Activated CD4-positive, alpha-beta T cell treated with anti-CD3 and anti-CD28 coated beads, Interleukin-2, amount 10 ng/mL, durations not matched to agents 7 days and 5 days (primary cell): ENCODE measurements at places on chromosomes 16 and 17. TPM values are rescaled to one million over a fixed set of nuclear protein-coding genes. Genes with fewer than 3 reads are reported as not detected.

DNA sequence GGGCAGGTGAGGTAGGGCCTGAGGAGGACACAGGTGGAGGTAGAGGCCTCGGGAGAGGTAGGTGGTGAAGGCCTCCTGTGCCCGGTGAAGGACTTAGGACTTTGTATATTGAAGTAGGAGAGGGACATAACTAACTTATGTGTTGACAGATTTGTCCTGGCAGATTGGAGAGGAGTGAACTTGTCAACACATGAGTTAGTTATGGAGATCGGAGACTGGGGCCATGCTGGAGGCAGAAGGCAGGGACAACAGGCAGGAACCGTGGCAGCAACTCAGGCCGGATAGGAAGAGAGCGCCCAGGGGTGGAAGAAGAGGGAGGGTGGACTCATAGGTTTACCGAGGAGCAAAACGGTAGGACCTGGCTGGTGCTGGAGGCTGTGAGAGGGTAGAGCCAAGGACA is 18.4 kb downstream of the GLP2R start:
- H3K27me3 ChIP-seq = no peaks in the 10 kb centered on the region
- no peak overlapping the region for H3K27ac ChIP-seq
- no peak for DNase-seq
- H3K36me3 ChIP-seq = no peaks in the 10 kb centered on the region
- no peaks in the 10 kb centered on the region for H3K4me1 ChIP-seq

- peak overlapping the region; percentile 81 for H3K27ac ChIP-seq
- H3K36me3 ChIP-seq = peaks cover 41% of the 10 kb centered on the region
- peak overlapping the region; percentile 8 for H3K4me3 ChIP-seq
- peaks cover 15% of the 10 kb centered on the region for H3K4me1 ChIP-seq
- no peaks in the 10 kb centered on the region for H3K27me3 ChIP-seq
These were observed 44.1 kb downstream of the CRLF3 start for GRCh38 chr17:30780343-30780742.

GRCh38 chr17:46194393-46195216 is 1.4 kb upstream of the KANSL1 start:
- H3K36me3 ChIP-seq = peaks cover 29% of the 10 kb centered on the region
- peak overlapping the region; percentile 74 for H3K4me3 ChIP-seq
- H3K4me1 ChIP-seq = peaks cover 49% of the 10 kb centered on the region
- peak; percentile 82 for DNase-seq

- peaks cover 66% of the 10 kb centered on the region for H3K4me1 ChIP-seq
- H3K4me3 ChIP-seq = peak overlapping the region; percentile 57
- no peaks in the 10 kb centered on the region for H3K27me3 ChIP-seq
These were observed 5.8 kb downstream of the TRIM25 start for GRCh38 chr17:56908001-56908542.

GRCh38 chr17:57684711-57685498 is 60.2 kb downstream of the CCDC182 start:
- H3K36me3 ChIP-seq = no peaks in the 10 kb centered on the region
- DNase-seq = no peak

GRCh38 chr16:88489163-88489741 is 36.2 kb downstream of the ZFPM1 start:
- no peak overlapping the region for H3K4me3 ChIP-seq
- no peak for DNase-seq
- H3K27me3 ChIP-seq = no peaks in the 10 kb centered on the region
- no peak overlapping the region for H3K27ac ChIP-seq

DNA sequence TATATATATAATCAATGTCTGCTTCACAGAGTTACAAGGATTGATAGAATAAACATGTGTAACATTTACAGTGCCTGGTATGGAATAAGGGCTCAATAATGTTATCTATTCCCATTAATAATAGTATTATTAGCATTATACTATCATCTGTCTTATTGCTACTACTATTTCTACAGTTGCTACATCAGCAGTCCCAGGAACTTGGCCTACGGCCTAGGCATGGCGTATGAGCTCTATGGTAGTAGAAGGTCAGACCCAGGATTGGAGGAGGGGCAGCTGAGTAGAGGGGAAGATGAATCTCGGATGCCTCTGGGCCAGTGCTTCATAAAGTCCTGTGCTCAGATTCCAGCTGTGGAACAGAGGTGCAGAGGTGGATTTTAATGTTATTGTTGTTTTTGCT is 146.3 kb upstream of the TBX2 start:
- no peaks in the 10 kb centered on the region for H3K27me3 ChIP-seq
- no peaks in the 10 kb centered on the region for H3K36me3 ChIP-seq
- no peak overlapping the region for H3K4me3 ChIP-seq
- H3K4me1 ChIP-seq = peaks cover 14% of the 10 kb centered on the region
- no peak overlapping the region for H3K27ac ChIP-seq

DNA sequence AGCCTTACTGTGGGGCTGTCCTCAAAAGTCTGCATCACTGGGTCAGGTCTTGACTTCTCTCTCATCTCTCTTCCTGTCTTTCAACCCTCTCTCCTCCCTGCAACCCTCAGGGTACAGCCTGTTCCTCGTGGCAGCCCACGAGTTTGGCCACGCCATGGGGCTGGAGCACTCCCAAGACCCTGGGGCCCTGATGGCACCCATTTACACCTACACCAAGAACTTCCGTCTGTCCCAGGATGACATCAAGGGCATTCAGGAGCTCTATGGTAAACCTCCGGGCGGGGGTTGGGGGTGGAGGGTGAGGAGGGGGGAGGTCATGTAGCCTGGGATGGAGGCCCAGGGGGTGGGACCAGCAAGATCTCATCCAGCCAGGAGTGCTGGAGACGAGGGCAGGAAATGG is 12.7 kb downstream of the MMP2 start:
- no peak for DNase-seq
- no peaks in the 10 kb centered on the region for H3K27me3 ChIP-seq
- H3K36me3 ChIP-seq = no peaks in the 10 kb centered on the region
- H3K27ac ChIP-seq = no peak overlapping the region
- no peak overlapping the region for H3K4me3 ChIP-seq
- H3K4me1 ChIP-seq = no peaks in the 10 kb centered on the region

- DNase-seq = no peak
- peaks cover 28% of the 10 kb centered on the region for H3K4me1 ChIP-seq
- peak overlapping the region; percentile 69 for H3K4me3 ChIP-seq
- peak overlapping the region; percentile 48 for H3K27ac ChIP-seq
- H3K36me3 ChIP-seq = peaks cover 5% of the 10 kb centered on the region
- H3K27me3 ChIP-seq = peaks cover 11% of the 10 kb centered on the region
These were observed 861 bp downstream of the RAB11FIP3 start for GRCh38 chr16:426115-426905.

DNA sequence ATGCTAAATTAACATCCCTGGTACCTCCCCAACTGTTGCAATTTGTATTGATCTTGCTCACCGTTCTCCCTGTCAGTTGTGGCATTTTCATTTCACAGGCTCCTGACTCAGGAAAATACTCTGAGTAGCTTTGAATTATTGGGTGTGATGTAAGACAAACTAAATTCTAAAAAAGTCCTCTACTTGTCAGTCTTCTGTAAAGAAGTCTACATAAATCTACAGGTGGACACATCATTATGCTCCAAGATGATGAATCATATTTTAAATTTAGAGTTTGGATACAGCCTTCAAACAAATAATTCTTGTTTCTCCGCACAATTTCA is 47.2 kb downstream of the MARCHF10 start:
- H3K36me3 ChIP-seq = no peaks in the 10 kb centered on the region
- no peaks in the 10 kb centered on the region for H3K4me1 ChIP-seq
- no peak overlapping the region for H3K27ac ChIP-seq
- H3K27me3 ChIP-seq = peaks cover 20% of the 10 kb centered on the region
- H3K4me3 ChIP-seq = no peak overlapping the region

DNA sequence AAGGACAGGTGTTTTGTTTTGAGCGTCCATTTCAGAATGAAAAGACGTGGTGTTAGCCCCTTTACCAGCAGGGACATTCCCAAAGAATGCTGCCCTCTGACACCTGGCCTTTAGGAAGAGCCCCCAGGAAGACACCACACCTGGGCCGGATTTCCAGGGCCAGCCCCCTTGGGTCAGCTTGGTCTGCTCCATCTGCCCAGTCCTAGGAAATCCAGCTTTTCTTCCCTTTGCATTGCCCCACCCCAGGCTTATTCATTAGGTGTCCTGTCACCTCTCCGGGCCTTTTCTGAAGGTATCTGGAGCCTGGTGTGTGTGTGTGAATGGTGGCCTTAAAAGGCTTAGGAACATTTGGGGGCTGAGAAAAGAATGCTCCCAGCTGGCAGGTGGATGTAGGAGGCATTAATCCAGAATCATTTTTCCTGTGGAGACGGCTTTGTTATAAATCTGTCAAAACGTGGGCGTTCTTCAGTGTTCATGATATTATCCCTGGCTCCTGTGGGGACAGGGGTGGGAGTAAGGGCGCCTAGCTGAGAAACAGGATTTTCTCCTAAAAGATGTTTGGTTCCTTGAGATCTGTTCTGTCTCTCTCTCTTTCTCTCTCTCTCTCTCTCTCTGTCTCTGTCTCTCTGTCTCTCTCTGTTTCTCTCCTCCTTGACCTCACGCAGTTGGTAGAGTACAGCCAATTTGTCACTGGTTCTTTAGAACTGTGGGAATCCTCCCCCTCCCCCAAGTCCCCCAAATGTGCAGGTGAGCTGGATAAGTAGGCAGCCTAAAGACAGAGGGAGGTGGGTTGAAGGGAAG is 84.0 kb downstream of the NTN1 start:
- no peaks in the 10 kb centered on the region for H3K4me1 ChIP-seq
- H3K27ac ChIP-seq = no peak overlapping the region
- H3K4me3 ChIP-seq = no peak overlapping the region
- no peaks in the 10 kb centered on the region for H3K27me3 ChIP-seq
- no peak for DNase-seq

- H3K36me3 ChIP-seq = peaks cover 54% of the 10 kb centered on the region
- H3K4me1 ChIP-seq = peaks cover 72% of the 10 kb centered on the region
- no peak for DNase-seq
- no peaks in the 10 kb centered on the region for H3K27me3 ChIP-seq
These were observed 2.6 kb downstream of the ARHGAP17 start for GRCh38 chr16:25012525-25012991.

- DNase-seq = no peak
- no peak overlapping the region for H3K4me3 ChIP-seq
- H3K36me3 ChIP-seq = no peaks in the 10 kb centered on the region
These were observed 16.0 kb upstream of the LHX1 start for GRCh38 chr17:36921095-36921851.

DNA sequence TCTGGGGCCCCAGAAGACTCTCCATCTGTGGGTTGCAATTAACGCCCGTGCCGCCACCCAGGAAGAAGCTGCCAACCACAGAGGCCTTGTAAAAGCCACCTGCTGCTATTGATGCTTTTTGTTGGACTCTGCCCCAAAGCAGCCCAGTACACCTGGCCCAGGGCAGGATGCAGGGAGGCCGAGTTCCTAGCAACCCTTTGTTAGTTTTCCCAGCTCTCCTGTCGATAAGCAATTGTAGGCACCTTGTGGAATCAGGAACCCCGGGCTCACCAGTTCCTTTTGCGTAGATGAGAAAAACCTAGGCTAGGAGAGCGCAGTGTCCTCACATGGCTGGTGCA is 103.3 kb downstream of the ABCC6 start:
- no peak overlapping the region for H3K4me3 ChIP-seq
- no peak overlapping the region for H3K27ac ChIP-seq
- peaks cover 93% of the 10 kb centered on the region for H3K36me3 ChIP-seq
- no peak for DNase-seq
- peaks cover 9% of the 10 kb centered on the region for H3K4me1 ChIP-seq
- H3K27me3 ChIP-seq = no peaks in the 10 kb centered on the region

DNA sequence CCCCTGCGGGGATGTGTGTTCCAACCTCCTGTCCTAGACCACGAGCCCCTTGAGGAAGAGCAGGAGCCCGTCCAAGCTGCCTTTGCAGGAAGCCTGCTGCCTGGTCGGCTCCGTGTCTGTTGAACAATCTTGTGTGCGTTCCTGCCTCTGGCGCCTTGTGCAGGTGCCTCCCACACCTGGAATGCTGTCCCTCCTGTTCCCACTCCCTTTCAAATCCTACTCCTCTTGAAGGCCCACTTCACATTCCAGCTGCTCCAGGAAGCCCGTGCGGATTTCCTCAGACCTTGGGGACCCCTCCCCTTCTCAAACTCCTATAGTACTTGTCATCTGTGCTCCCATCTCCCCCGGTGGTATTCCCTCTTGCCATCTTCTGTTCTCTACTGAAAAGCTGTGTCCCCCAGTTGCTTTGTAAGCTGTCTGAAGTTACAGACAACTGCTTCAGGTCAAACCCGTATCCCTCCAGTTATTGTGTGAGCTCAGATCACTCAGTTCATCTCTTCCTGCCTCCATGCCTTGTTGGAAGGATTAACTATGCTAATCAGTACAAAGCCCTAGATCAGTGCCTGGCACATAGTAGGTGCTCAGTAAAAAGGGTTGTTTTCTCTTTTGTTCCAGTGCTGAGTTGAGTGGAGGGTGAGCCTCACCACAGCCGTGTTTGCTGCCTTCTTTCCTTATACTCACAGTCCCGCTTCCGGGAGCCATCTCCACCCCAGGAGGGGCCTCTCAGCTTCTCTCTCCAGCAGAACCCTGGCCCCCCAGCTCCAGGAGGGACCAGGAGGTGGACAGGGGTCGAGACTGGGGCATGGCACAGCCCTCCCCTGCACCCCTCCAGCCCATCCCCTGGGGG is 241.8 kb upstream of the CIBAR2 start:
- DNase-seq = no peak
- H3K4me1 ChIP-seq = no peaks in the 10 kb centered on the region
- H3K27me3 ChIP-seq = no peaks in the 10 kb centered on the region

DNA sequence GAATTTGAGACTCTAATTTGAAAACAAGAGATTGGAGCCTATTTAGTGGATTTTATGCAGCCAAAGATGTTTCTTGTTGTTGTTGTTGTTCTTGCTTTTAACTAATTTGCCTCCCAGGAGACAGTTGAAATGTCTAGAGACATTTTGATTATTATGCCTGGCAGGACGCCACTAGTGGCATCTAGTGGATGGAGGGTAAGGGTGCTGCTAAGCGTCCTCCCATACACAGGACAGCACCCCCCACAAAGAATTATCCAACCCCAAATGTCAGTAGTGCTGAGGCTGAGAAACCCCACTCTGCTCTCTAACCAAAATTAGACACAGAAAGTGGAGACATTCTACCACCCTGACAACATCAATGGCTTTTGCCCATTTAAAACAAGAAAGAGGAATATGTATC is 15.4 kb upstream of the HSBP1 start:
- H3K36me3 ChIP-seq = no peaks in the 10 kb centered on the region
- H3K4me3 ChIP-seq = no peak overlapping the region
- H3K27ac ChIP-seq = no peak overlapping the region
- no peak for DNase-seq
- H3K27me3 ChIP-seq = peaks cover 3% of the 10 kb centered on the region

- DNase-seq = peak; percentile 40
- peaks cover 64% of the 10 kb centered on the region for H3K4me1 ChIP-seq
- H3K27ac ChIP-seq = peak overlapping the region; percentile 99
- peaks cover 55% of the 10 kb centered on the region for H3K36me3 ChIP-seq
These were observed 1.3 kb downstream of the FUS start for GRCh38 chr16:31181102-31181830.

- DNase-seq = peak; percentile 48
- no peaks in the 10 kb centered on the region for H3K27me3 ChIP-seq
- no peaks in the 10 kb centered on the region for H3K36me3 ChIP-seq
- peaks cover 28% of the 10 kb centered on the region for H3K4me1 ChIP-seq
- peak overlapping the region; percentile 62 for H3K27ac ChIP-seq
These were observed 9.9 kb downstream of the CYGB start for GRCh38 chr17:76527430-76528111.

MVP gene
- total RNA-seq = 177 TPM

KRTAP9-8 gene
- not detected for total RNA-seq

CAPNS2 gene
- total RNA-seq = not detected

MYH2 gene
- total RNA-seq = not detected

SLFN12 gene
- total RNA-seq = 9.6 TPM

PAQR4 gene
- total RNA-seq = 50.9 TPM
